ENCODE measurements at places on chromosomes 2 and 18.
A peak's percentile ranks its signal among the peaks of the same experiment; 100 is the strongest.

GRCh38 chr2:217512259-217512658 is 490.5 kb downstream of the TNS1 start:
- DNase-seq, result no peak

GRCh38 chr2:169694894-169695260 is 608 bp downstream of the PHOSPHO2 start:
- no peak for DNase-seq

GRCh38 chr2:59033661-59034060 is 792.5 kb upstream of the FANCL start:
- no peak for DNase-seq

DNA sequence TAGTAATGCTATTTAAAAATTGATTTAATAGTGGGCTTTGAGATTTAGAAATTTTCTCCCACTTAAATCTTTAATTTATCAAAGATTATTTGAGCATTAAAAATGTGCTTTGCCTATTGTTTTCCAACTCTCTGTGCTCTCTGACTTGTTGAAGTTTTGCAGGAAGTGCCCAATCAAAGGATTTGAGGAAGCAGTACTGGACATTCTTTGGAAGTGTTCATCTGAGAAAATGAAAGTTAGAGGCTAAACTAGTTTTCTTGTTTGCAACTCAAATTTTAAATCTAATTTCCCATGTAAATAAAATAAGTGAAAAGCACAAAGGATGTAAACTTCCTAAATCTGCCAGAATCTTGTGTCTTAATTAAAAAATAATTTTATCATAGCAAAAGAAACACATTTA is 89.1 kb downstream of the CAMKMT start:
- DNase-seq, result no peak

GRCh38 chr2:38076710-38077430 is 919 bp upstream of the CYP1B1 start:
- DNase-seq, result peak; percentile 94

GRCh38 chr2:218809515-218809914 is 22.1 kb downstream of the PRKAG3 start:
- no peak for DNase-seq

DNA sequence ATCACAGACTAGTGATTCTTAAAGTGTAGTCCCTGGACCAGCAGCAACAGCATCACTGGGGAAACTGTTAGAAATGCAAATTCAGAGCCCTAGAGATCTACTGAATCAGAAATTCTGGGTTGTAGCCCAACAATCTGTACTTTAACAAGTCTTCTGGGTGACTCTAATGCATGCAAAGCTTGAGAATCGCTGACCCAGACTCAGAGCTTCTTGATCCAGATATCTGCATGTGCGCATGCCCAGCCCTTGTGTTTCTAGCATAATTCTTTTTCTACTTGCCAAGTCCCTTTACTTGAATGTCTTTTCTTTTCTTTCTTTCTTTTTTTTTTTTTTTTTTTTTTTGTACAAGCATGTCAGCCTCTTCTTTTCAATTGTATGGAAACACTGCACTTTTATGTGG is 60.4 kb downstream of the FIGN start:
- DNase-seq, result no peak

DNA sequence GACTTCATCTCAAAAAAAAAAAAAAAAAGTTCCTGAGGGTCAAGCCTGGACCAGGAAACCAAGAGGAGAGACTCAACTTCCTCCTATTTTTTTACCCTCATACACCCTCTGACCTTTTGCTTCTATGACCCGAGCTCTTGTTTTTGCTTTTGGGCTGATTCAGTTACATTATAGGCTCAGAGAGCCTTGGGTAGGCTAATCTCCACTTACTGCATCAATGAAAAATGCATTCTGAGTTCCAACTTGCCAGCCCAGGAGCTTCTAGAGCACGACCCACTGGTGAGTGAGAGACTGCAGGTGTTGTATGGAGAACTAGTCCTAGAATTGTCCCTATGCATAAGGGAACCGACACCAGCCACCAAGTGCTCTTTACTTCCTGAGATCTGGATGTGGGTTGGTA is 91.1 kb downstream of the CABLES1 start:
- no peak for DNase-seq

GRCh38 chr2:28547906-28548600 is 52.2 kb downstream of the PLB1 start:
- no peak for DNase-seq

DNA sequence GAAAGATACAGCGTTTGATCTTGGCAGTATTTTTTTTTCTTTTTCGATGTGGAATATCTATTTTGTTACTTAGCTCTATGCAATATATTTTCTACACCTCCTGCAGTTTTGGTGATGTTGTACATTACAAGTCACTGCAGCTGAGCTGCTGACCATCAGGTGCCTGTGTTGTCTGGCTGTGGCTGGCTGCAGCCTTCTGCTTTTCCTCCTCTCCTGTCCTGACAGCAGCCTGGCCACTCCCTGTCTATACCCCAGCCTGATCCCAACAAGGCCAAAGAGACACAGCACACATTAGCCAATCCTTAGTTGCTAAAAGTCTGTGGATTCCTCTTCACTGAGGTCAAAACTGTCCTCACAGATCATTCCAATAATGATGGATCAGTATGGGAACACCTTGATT is 222.3 kb downstream of the MYT1L start:
- DNase-seq, result no peak

GRCh38 chr2:11640132-11640531 is 29.9 kb downstream of the NTSR2 start:
- no peak for DNase-seq

Data from HT-29 (cell line).